ENCODE measurements at places on chromosomes 3 and 15.

GRCh38 chr3:155026999-155027591, 53.0 kb upstream of the MME start:
- DNase-seq: no peak

- no peak for DNase-seq
Observed at GRCh38 chr3:151999936-152000335, 126.5 kb downstream of the SUCNR1 start.

- no peak for DNase-seq
Observed at GRCh38 chr3:14439501-14440167, 37.2 kb downstream of the SLC6A6 start.

- no peak for DNase-seq
Observed at GRCh38 chr15:98937413-98938104, 70.0 kb downstream of the PGPEP1L start.

- DNase-seq: no peak
Observed at GRCh38 chr3:45980819-45981218, 14.8 kb downstream of the FYCO1 start.

- DNase-seq: no peak
Observed at GRCh38 chr3:47645551-47645950, 66.9 kb upstream of the CSPG5 start.

DNA sequence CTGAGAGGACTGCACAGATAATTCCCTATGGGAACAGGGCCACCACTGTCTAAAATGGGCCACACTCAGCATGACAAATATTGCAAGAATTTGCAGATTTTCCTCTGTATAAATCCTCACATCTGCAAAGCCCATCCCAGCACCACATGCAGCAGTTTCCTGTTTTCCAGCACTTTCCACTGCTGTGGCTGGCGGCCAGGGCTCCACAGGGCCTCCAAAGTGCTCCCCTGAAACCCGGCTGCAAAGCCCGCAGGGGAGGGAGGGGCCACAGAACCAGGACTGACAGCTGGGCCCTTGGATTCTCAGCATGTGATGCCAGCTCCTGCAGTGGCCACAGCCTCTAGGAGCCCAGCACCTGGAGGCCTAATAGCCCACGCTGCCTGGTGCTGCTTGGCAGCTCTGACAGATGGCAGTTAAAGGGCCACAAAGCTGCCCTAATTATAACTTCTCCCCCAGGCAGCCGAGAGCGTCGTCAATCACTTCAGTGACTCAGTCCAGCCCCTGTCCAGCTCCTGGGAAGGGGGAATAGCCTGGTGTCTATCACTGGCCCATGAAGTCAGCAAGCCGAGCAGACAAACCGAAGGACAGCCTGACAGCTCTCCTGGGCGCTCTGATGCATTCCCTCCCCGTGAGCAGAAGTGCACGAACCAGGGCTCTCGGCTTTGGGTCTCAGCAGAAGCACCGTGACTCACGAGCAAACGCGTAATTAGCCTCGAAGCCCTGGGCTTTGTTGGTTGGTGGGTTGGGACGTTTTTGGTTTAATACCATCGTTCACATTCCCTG, 4.7 kb downstream of the LRRC15 start:
- no peak for DNase-seq

- DNase-seq: no peak
Observed at GRCh38 chr3:155386919-155387318, 93.4 kb upstream of the STRIT1 start.

DNA sequence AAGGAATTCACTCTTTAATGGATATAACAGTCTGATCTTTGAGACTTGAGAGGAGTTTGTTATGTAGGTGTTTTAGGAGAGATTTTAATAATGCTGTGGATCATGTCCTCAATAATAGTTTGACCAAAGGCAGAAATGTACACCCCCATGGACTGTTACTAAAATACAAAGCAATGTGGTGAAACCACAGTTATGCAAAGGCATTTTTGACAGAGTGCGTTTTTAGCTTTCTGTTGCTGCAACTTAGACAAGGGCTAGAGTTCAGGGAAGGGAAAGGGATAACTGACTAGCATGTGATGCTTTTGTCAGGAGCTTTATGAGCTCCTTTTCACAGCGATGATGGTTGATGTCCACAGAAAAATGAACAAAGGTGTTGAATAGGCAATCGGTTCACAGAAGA, 3.6 kb upstream of the STARD5 start:
- no peak for DNase-seq

GRCh38 chr3:180720012-180720411, 40.7 kb upstream of the CCDC39 start:
- DNase-seq: no peak

- DNase-seq: no peak
Observed at GRCh38 chr3:4583416-4583815, 90.3 kb downstream of the ITPR1 start.

- no peak for DNase-seq
Observed at GRCh38 chr15:61057376-61057775, 171.7 kb downstream of the RORA start.

DNA sequence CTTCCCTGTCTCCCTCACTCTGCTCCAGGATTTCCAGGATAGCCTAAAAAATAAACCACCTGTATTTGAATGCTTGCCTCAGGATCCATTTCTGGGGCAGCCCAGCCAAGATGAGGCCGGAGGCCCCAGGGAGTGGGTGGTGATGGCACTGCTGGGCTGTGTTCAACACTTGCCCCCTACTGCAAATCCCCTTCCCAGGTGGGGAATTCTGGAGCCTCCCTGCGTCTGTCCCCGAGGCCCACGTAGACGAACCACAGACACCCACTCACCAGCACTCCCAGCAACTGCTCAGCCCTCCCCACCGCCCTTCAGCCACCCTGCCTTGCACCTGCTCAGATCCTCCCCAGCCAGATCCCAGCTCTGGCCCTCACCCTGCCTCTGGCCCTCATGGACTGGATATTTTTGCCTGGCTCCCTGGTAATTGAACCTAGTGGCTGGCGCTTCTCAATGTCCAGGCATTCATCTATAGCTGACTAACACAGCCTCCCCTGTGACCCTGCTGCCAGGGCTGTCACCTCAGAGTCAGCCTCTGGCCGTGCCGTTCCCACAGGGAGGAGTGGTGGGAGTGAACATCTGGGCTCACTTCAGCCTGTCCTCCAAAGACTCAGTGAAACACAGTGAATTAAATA, 17.1 kb upstream of the EPB42 start:
- DNase-seq: no peak

GRCh38 chr15:99365242-99365641, 114.0 kb downstream of the LRRC28 start:
- no peak for DNase-seq

DNA sequence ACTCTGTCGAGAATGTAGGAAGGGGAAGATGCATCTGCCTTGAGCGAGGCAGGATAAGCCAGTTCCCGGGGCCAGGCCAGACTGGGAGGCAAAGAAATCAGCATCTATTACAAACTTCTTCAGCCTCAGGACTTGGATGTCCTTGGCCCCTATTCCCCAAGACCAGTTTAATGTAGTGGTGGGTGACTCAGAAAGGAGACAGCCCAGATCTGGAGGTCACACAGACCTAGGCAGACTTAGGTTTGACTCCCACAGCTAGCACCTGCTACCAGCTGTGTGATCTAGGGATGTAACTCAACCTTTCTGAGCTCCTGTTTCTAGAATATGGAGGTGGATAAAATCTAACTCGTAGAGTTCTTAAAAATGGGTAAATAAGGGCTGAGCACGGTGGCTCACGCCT, 409.5 kb upstream of the PROK2 start:
- DNase-seq: no peak

DNA sequence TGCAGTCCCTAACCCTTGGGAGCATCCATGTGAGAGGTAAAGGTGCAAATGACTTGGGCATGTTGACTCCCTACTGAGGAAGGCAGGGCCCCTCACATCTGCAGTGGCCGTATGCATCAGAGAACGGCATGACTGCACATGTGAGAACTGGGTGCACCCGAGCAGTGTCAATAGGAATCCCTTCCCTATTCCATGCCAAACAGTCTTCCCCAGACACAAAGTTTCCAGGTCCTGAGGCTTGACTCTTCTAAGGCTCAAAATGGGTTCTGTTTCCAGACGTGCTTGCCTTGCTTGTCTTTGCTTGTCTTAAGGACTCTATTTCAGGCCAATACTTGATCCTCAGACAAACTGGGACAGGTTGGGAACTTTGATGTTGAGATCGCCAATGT, 20.5 kb upstream of the ANPEP start:
- no peak for DNase-seq

DNA sequence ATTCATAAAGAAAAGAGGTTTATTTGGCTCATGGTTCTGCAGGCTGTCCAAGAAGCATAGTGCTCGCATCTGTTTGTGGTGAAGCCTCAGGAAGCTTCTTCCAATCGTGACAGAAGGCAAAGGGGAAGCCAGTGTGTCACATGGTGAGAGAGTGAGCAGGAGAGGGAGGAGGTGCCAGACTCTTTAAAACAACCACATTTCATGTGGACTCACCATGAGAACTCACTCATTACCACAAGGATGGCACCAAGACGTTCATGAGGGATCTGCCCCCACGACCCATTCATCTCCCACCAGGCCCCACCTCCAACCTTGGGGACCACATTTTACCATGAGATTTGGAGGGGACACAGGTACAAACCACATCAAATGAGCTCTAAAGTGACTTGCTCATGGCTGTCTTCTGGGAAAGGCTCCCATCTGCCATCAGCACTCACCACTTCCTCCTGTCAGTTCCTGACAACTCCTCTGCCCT, 327.3 kb upstream of the TLE3 start:
- no peak for DNase-seq

GRCh38 chr3:128167973-128168674, 14.8 kb downstream of the EEFSEC start:
- DNase-seq: no peak

- no peak for DNase-seq
Observed at GRCh38 chr3:145820170-145820569, 340.8 kb downstream of the PLOD2 start.

DNA sequence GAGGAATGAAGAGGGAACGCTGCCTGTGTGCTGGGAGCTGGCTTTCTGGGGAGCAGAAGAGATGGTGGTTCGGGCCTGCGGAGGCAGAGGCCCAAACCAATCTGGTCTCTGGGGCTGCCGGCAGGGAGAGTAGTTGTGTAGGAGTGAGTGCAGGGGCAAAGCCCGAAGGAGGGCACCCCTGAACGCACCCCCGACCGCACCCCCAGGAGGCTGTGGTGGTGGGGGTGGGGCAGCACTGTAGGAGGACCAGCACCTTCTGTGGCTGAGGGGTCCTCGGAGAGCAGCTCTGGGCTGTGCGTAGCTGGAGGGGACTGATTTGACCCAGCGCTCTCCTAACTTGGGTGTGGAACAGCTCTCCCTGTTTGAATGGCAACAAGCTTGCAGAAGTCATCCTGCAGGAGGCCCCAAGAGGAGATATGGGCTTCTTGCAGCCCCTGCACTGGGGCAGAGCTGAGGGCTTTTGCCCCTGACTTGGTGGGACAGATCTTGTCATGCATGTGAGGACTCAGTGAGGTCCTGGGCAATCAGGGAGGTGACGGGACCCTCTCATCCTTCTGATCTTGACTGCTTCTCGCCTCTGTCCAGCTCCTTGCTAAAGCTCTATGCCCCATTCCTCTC, 26.1 kb downstream of the C15orf39 start:
- no peak for DNase-seq

GRCh38 chr15:33242165-33242564, 47.7 kb upstream of the FMN1 start:
- no peak for DNase-seq

- no peak for DNase-seq
Observed at GRCh38 chr3:127712461-127712860, 39.7 kb downstream of the ABTB1 start.

DNA sequence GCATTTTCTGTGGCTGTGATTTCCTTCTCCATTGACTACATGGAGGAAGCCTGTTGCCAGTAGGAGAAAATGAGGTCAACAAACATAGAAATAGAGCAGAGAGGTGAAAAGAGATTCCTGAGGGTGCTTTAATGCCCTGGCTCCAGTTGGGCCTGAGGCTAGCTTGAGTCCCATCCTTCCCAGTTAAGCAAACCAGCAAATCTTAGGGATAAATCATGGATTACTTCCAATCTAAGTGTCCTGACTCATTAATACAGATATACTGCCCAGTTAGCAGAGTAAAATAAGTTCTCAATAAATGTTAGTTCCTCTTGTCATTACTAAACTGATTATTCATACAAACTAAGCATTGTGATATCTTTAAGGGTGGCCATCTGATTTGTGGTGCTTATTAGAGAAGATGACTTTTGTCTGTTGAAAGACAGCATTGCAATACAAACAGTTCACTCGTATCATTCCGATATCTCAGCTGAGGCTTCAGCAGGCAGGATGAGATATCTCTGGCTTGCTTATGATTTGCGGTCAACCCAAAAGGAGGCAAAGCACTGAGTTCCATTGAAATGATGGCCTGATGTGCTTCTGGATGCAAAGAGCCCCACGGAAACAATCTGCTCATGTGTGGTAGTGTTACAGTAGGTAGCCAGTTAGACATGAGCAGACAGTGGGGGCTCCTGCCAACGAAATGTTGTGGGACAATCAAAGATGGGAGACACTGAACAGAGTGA, 6.6 kb upstream of the STARD5 start:
- DNase-seq: no peak

DNA sequence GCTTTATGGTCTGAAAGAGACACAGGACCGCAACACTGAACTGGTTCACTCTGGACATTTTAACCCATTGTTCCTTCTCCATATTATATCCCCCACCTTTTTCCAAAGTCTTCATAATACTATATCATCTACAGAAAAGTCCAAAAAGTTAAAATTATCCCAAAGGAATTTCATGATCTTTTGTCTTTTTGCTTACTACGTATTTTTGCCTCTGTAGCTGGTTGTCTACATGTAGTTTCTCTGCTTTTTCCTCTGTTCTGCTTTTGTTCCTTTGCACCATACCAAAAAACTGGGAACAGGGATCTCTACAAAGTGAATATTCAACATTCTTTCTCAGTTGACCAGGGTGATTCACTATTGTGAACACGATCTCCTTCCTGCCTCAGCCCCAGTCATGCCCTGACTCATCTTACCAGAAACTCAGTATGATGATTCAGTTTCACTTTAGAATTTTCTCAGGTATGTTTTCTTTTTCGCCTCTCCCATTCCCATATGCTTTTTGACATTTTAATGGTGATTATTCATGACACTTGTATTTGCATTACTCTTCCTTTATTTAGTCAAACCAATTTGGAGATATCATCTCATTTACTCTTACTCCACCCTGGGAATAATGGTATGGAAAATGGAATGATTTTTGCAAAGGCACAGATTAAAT, 14.5 kb downstream of the EMC4 start:
- no peak for DNase-seq

- no peak for DNase-seq
Observed at GRCh38 chr3:52173101-52173500, 18.9 kb upstream of the POC1A start.

DNA sequence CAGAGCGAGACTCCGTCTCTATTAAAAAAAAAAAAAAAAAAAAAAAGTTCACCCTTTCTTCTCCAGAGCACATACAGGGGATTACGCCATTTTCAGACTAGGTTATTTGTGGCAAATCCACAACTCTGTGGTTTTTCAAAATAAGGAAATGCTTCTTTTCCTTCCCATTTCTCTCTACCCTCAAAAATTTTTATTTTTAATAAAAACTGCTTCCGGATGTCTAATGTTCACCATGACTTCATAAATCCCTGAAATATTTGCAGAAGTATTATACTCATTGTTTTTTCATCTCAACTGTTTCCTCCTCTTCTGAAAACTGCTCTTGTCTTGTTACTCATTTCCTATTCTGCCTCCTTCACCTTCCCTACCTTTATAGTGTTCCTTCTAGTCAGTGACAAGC, 45.0 kb upstream of the SLC12A8 start:
- no peak for DNase-seq

- no peak for DNase-seq
Observed at GRCh38 chr15:68818769-68819494, 1.8 kb downstream of the ANP32A start.

All from stimulated activated CD8-positive, alpha-beta memory T cell treated with anti-CD3 and anti-CD28 coated beads, Interleukin-4, amount 100 ng/mL, for 24 hours (primary cell).